Pancreas (tissue), 10 donors: ENCODE measurements at places on chromosomes 12 and 14. TPM values are rescaled to one million over a fixed set of nuclear protein-coding genes. Genes with fewer than 3 reads are reported as not detected.

- H3K4me1 ChIP-seq: peaks cover 5% of the 10 kb centered on the region
- no peak for DNase-seq
- H3K27me3 ChIP-seq: no peaks in the 10 kb centered on the region
- H3K4me3 ChIP-seq: peak overlapping the region; percentile 37
Observed at GRCh38 chr12:44876544-44877410, 662 bp upstream of the NELL2 start.

- H3K4me1 ChIP-seq: no peaks in the 10 kb centered on the region
- no peaks in the 10 kb centered on the region for H3K27me3 ChIP-seq
- DNase-seq: no peak
- H3K27ac ChIP-seq: no peak overlapping the region
Observed at GRCh38 chr12:64882687-64883086, 58.2 kb downstream of the TBC1D30 start.

- no peak overlapping the region for H3K27ac ChIP-seq
- no peaks in the 10 kb centered on the region for H3K36me3 ChIP-seq
- DNase-seq: no peak
- H3K4me3 ChIP-seq: no peak overlapping the region
- H3K4me1 ChIP-seq: no peaks in the 10 kb centered on the region
Observed at GRCh38 chr12:89951050-89951693, 242.5 kb upstream of the ATP2B1 start.

DNA sequence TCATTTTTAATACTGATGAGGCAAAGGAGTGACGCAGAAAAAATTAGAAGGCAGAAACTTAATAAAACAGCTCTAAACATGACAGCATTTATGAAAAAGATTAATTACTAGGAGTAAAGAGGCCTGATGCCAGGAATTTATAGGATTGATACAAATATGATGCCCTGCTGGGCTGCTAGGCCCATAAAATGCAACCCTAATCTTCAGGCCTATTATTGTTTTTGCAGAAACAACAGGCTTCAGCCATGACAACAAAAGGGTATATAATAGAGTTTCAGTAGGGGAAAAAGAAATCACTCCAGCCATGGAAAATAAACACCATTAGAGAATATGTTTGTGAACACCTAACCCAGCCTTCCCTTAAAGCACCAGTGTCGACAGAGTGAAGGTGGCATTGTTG is 50.6 kb downstream of the OTX2 start:
- no peaks in the 10 kb centered on the region for H3K36me3 ChIP-seq
- no peaks in the 10 kb centered on the region for H3K4me1 ChIP-seq
- H3K27me3 ChIP-seq: no peaks in the 10 kb centered on the region
- no peak for DNase-seq
- no peak overlapping the region for H3K27ac ChIP-seq
- H3K4me3 ChIP-seq: no peak overlapping the region

The CLEC2B gene
- total RNA-seq: 0.65 TPM

The RNF212B gene
- 0.12 TPM for total RNA-seq

- no peak overlapping the region for H3K27ac ChIP-seq
- H3K4me3 ChIP-seq: no peak overlapping the region
Observed at GRCh38 chr12:120961604-120962531, 16.5 kb upstream of the HNF1A start.

DNA sequence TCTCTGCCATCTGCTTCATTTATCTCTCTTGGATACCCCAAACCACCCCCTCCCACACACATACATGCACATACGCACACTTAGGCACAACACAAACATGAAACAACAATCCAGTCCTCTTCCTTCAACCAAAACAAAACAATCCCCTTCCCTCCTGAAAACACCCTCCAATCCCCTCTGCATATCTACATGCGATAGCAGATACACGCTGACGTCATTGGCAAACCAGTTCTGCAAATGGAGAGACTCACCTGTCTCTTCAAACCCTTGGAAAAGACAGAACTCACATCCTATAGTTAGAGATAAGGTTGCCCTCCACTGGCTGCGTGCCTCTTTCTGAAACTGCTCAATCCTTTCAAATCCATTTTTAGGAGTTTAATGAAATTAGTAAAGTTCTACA is 37.2 kb upstream of the RMST start:
- no peak for DNase-seq
- no peaks in the 10 kb centered on the region for H3K4me1 ChIP-seq
- H3K27me3 ChIP-seq: no peaks in the 10 kb centered on the region
- no peak overlapping the region for H3K27ac ChIP-seq

DNA sequence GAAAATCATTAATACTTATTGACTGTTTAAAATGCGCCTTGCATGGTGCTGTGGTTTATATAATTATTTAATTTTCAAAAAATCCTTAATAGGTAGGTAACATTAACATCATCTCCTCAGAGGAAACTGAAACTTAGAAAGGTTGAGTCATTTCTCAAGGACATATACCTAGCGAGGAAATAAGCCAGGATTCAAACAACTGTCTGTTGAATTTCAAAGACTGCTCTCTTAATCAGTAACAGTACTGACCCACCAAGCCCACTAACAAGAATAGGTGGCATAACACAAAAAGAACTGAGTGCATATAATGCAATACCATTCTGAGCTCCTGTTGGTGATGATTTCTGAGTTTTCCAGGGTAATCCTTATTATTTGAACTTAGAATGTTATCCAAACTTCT is 174.3 kb downstream of the SOX5 start:
- H3K4me1 ChIP-seq: no peaks in the 10 kb centered on the region
- no peak overlapping the region for H3K27ac ChIP-seq
- no peaks in the 10 kb centered on the region for H3K27me3 ChIP-seq
- no peak overlapping the region for H3K4me3 ChIP-seq
- DNase-seq: no peak

GRCh38 chr12:54940727-54941315 is 43.7 kb downstream of the TESPA1 start:
- H3K27me3 ChIP-seq: no peaks in the 10 kb centered on the region
- no peak overlapping the region for H3K27ac ChIP-seq
- H3K4me3 ChIP-seq: no peak overlapping the region
- no peaks in the 10 kb centered on the region for H3K36me3 ChIP-seq
- DNase-seq: no peak

DNA sequence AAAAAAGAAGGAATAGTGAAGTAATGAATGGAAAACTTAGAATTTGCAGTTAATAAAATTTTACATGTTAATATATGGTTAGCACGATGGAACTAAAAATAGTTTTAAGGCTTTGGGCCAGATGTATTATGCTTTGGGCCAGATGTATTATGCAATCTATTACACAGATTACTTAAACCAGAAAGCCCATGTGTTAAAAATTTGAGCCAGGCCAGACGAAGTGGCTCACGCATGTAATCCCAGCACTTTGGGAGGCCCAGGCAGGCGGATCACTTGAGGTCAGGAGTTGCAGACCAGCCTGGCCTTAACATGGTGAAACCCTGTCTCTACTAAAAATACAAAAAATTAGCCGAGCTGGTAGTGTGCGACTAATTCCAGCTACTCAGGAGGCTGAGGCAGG is 17.2 kb downstream of the IFT81 start:
- H3K27ac ChIP-seq: no peak overlapping the region
- no peak overlapping the region for H3K4me3 ChIP-seq
- no peaks in the 10 kb centered on the region for H3K4me1 ChIP-seq
- H3K36me3 ChIP-seq: no peaks in the 10 kb centered on the region
- no peak for DNase-seq

DNA sequence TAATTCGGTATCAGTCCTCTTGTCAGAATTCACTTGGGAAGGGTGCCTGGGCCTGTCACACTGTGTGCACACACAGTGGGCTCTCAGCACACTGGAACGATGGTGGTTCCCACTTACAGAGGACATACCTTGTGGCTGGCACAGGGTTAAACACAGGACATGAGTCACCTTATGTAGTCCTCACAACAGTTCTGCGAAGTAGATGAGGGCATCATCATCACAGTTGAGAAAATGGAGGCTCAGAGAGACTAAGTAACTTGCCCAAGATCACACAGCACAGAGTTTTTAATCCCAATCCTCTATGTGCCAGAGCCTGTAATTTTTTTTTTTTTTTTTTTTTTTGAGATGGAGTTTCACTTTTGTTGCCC is 90.7 kb downstream of the NINJ2 start:
- H3K27me3 ChIP-seq: no peaks in the 10 kb centered on the region
- no peak overlapping the region for H3K27ac ChIP-seq
- H3K36me3 ChIP-seq: no peaks in the 10 kb centered on the region
- no peak for DNase-seq

GRCh38 chr12:12486661-12487240 is 75.9 kb downstream of the DUSP16 start:
- H3K27ac ChIP-seq: no peak overlapping the region
- H3K4me1 ChIP-seq: peaks cover 27% of the 10 kb centered on the region
- peak; percentile 49 for DNase-seq
- H3K36me3 ChIP-seq: no peaks in the 10 kb centered on the region
- H3K4me3 ChIP-seq: no peak overlapping the region

DNA sequence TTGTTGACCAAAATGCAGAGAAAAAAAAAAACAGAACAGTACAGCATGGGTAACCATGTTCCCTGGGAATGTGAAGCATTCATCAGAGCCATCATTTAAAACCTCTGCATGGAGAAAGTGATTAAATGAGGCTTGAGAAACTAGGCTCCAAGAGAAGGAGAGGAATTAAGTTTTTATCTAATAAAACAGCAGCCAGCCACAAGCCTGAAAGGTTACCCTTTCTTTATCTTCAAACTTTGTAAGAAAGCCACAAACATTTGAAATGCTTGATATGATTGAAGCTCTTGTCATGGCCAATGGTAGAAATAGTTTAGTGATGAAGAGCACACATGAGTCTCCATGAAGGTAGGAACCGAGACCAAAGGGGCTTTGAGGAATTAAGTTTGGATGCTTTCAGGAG is 144.9 kb upstream of the SYT1 start:
- no peaks in the 10 kb centered on the region for H3K4me1 ChIP-seq
- no peaks in the 10 kb centered on the region for H3K27me3 ChIP-seq
- H3K27ac ChIP-seq: no peak overlapping the region
- no peak for DNase-seq

DNA sequence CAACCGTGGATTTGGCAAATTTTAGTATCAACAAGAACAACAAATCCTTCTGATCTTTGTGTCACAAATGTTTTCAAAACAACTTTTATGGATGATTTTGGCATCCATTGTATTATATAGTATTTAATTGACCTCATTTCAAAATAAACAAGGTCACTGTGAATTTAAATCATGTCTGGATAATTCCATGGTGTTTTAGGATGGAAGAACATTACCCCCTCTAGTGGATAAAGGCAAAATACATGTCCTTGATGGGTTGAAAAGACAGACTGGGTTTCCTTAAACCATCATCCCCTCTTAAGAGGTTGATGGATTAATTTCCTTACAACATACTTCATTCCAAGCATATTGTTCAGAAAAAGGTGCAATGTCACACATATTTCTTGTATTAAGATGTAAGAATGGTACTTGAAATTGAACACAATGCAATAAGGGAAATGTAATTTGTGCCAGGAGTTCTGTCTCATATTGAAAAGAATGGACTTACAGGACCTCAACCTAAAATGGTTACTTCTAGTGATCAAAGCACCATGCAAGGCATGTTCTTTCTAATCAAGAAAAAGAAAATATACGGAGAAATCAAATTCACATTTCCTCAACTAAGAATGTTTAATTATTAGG is 352.0 kb downstream of the BCAT1 start:
- no peak overlapping the region for H3K27ac ChIP-seq
- H3K4me3 ChIP-seq: no peak overlapping the region
- H3K4me1 ChIP-seq: no peaks in the 10 kb centered on the region
- no peaks in the 10 kb centered on the region for H3K36me3 ChIP-seq
- H3K27me3 ChIP-seq: no peaks in the 10 kb centered on the region
- no peak for DNase-seq

DNA sequence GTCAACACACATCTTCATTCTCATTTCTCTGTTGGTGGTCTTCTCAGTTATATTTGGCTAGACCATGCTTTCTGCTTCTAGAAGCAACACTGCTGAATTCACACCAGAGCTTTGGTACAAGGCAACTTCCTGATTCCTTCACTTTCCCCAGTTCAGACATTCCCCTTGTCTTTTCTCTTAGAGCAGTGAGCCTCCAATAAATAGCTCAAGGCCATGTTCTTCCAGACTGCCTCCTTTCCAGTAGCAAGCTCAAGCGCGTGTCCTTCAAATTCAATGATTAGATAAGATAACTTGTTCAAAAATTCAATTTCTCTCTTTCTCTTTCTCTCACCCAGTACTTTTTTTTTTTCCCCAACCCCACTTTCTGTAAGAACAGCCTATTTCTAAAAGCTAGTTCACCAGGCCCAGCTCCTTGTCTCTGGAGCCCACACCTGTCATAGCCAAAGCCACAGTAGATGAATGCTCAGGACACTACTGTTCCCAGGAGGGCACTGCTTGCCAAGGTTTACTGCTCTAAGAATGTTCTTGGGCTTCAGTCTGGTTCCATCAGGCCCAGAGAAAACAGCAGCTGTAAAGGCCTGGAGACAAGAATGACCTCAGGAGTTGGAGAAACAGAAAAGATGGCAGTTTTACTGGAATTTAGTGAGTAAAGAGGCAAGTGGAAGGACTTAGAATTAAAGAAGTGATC is 17.7 kb downstream of the TBK1 start:
- H3K27ac ChIP-seq: no peak overlapping the region
- H3K4me1 ChIP-seq: no peaks in the 10 kb centered on the region
- no peak for DNase-seq
- no peaks in the 10 kb centered on the region for H3K36me3 ChIP-seq

The GPRC5D gene
- not detected for total RNA-seq

DNA sequence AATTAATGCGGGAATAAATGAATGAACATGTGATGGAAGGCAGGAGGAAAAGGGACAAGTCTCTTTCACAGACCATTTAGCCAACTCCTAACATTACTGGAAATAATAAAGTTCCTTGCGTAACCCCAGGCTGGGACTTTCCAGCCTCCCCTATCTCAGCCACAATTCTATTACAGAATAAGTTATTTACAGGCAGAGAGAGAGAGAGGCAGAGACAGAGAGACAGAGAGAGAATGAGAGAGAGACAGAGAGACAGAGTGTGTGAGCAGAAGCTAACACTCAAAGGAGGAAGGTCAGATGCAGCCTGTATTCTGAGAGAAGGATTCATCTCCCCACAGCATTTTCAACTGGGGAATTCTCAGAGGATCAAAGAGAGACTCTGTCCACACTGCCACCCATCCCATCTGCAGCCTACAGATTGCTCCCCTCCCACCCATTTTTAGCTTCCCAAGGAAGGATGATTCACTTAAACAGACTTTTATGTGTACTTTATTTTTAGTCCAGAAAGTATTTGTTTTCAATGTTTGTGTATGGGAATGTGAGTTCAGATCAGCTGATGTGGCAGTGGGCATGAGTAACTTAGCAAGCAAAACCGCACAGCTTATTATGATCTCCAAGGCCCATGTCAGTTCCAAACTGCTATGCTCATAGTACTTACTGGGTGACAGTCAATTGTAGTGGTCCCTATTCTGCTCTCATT is 165.7 kb downstream of the CAND1 start:
- no peak for DNase-seq
- no peaks in the 10 kb centered on the region for H3K36me3 ChIP-seq
- no peaks in the 10 kb centered on the region for H3K27me3 ChIP-seq
